ENCODE measurements at places on chromosomes 11 and 22. TPM values are rescaled to one million over a fixed set of nuclear protein-coding genes. Genes with fewer than 3 reads are reported as not detected.

OR51B4 gene
- not detected for total RNA-seq

CCDC89 gene
- 0.42 TPM for total RNA-seq

ZP1 gene
- total RNA-seq = not detected

PAX6 gene
- not detected for total RNA-seq

ANO9 gene
- total RNA-seq = 0.18 TPM

MMP27 gene
- total RNA-seq = not detected

LSP1 gene
- total RNA-seq = 13.8 TPM

FXYD2 gene
- 2.1 TPM for total RNA-seq

SCARF2 gene
- total RNA-seq = 4.8 TPM
